ENCODE measurements at places on chromosomes 7 and 10.

- DNase-seq, result no peak
These were observed 18.4 kb upstream of the MACROH2A2 start for GRCh38 chr10:70034232-70034631.

- peak; percentile 5 for DNase-seq
These were observed 760 bp upstream of the FOXK1 start for GRCh38 chr7:4681218-4681851.

DNA sequence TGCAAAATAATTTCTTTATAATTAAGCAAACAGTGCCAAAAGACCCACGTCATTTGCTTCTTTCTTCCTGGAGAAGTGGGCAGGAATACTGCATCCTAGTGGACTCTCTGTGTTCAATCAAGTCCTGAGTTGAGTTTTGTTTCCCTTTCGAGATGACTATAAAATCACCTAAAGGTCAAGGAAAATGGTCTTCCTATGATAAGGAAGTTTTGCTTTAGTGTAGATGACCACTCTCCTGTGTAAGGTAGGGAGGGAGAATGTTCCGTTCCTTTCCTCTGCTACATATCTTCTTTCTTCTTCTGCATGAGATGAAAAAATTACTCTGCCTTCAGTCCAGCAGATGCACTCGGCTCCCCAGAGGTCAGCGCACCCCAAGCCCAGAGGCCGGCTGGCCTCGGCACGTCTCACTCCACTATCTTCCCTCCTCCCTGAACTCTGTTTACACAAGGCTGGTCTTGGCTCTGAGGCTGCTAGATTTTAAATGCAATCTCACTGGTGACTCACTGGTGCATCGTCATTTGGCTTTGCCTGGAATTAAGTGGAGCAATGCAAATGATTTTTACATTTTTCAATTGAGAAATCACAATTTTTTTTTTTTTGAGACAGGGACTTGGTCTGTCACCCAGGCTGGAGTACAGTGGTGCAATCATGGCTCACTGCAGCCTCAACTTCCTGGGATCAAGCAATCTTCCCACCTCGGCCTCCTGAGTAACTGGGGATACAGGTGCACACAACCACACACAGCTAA, 18.6 kb upstream of the VDAC2 start:
- DNase-seq, result no peak

DNA sequence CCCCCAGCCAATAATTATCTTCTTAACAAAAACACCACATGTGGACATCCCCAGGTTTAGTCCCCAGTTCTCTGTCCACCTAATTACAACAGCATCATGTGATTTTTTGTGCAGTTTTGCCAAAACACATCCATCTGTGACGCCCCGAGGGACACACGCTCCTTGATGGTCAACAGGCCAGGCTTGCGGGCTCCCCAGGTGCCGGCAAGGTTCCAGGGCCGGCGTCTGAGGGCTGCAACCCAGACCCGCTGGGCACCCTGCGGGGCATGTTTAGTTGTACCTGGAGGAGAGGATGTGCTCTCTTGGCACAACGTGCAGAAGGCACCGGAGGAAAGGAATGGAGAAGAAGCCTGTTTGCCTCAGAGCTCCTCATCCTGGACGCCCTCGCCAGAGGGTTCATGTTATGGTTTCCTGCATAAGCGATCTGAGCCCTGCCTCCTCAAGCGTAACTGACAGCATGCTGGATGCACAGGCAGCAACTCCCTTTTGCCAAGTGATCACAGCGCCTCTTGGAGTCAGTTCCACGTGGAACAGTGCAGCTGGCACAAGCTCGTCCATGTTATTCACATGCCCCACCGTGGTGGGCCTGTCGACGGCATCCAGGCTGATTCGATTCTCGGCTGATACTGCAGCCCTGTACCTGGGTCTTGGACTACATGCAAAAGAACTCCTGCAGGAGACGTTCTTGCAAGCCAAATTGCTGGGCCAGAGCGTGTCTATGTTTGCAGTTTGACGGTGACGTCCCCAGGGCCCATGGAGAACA, 41.6 kb downstream of the JAKMIP3 start:
- no peak for DNase-seq

DNA sequence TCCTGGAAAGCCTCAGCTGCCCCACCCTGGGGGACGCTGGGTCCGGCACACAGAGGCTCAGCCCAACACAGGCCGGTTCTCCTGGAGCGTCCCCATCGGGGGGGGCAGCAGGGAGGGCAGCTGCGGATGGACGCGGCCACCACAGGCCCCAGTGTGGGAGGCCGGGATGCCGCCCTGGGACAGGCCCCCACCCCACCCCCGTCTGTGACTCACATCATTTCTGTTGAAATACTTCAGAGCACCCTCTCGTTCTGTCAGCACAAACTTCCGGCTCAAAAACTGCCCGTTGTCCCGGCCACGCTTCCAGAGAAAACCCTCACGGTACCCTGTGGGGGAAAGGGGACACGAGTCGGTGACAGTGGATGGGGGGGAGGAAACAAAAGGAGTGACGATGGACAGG, 28.5 kb downstream of the GET4 start:
- no peak for DNase-seq
